Cerebellum (tissue), 4 donors: ENCODE measurements at places on chromosomes 1 and 21. TPM values are rescaled to one million over a fixed set of nuclear protein-coding genes. Genes with fewer than 3 reads are reported as not detected.

GRCh38 chr1:238811211-238811879, 575.0 kb upstream of the CHRM3 start:
- DNase-seq = no peak

Gene SEC16B
- total RNA-seq = 2.4 TPM

- DNase-seq = no peak
These were observed 50.7 kb downstream of the YARS1 start for GRCh38 chr1:32766328-32766972.

DNA sequence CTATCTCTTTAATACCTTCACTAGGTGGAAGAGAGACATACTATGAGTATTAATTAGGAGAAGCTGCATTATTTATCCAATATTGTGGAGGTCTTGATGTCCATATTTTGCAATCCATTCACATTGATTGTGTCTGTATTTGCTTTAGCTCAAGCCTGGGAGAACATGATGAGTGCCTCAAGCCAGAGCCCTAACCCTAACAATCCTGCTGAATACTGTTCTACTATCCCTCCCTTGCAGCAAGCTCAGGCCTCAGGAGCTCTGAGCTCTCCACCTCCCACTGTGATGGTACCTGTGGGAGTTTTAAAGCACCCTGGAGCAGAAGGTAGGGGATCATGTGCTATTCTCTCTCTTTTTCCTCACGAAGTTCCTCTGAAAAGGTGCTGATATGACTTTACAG, 99.5 kb downstream of the CC2D1B start:
- no peak for DNase-seq

Gene VANGL2
- 17.2 TPM for total RNA-seq
